Myometrial cell (primary cell): ENCODE measurements at places on chromosomes 7 and 10. TPM values are rescaled to one million over a fixed set of nuclear protein-coding genes. Genes with fewer than 3 reads are reported as not detected.

GDF2 gene
- total RNA-seq: not detected in 2 replicates

HOXA4 gene
- 0.89 TPM in 1 of 2 replicates, not detected in the other for total RNA-seq

ATP6V0A4 gene
- not detected in 2 replicates for total RNA-seq

OR2A5 gene
- not detected in 2 replicates for total RNA-seq

UCN3 gene
- total RNA-seq: not detected in 2 replicates

SGCE gene
- total RNA-seq: 117 and 135 TPM in 2 replicates

CPA2 gene
- 0.89 TPM in 1 of 2 replicates, not detected in the other for total RNA-seq

PNLIPRP1 gene
- total RNA-seq: not detected in 2 replicates

ANKMY2 gene
- total RNA-seq: 21.3 and 27.6 TPM in 2 replicates

UNC5B gene
- total RNA-seq: 18.8 and 21.3 TPM in 2 replicates

VTI1A gene
- total RNA-seq: 24.2 and 32.4 TPM in 2 replicates

ECHDC3 gene
- 32.3 and 33.0 TPM in 2 replicates for total RNA-seq

ADAM22 gene
- total RNA-seq: under 0.01 and 0.18 TPM in 2 replicates

AGMO gene
- total RNA-seq: not detected in 2 replicates

LIPF gene
- not detected in 2 replicates for total RNA-seq

CPED1 gene
- 55.4 and 72.0 TPM in 2 replicates for total RNA-seq

PKD2L1 gene
- total RNA-seq: not detected in 2 replicates

BMPER gene
- under 0.01 and 0.35 TPM in 2 replicates for total RNA-seq

SPRN gene
- total RNA-seq: 0.89 and 2.0 TPM in 2 replicates

SPAG6 gene
- total RNA-seq: not detected in 2 replicates

KLF14 gene
- total RNA-seq: not detected in 2 replicates

NRF1 gene
- 5.0 and 6.9 TPM in 2 replicates for total RNA-seq

SMO gene
- total RNA-seq: 9.5 and 9.7 TPM in 2 replicates

CPSF4 gene
- 28.5 and 36.3 TPM in 2 replicates for total RNA-seq

ADAMTS14 gene
- under 0.01 and 0.18 TPM in 2 replicates for total RNA-seq

GAD2 gene
- not detected in 2 replicates for total RNA-seq

DNAH11 gene
- total RNA-seq: under 0.01 and 1.4 TPM in 2 replicates

CRTAC1 gene
- total RNA-seq: not detected in 2 replicates

STEAP4 gene
- total RNA-seq: under 0.01 TPM in 1 of 2 replicates, not detected in the other

ASZ1 gene
- total RNA-seq: not detected in 2 replicates
